Activated naive CD4-positive, alpha-beta T cell treated with anti-CD3 and anti-CD28 coated beads, Interleukin-2, amount 50 U/mL, for 72 hours (primary cell): ENCODE measurements at places on chromosomes 3 and 15.

GRCh38 chr15:29435811-29436210 is 166.2 kb upstream of the NSMCE3 start:
- DNase-seq = no peak

DNA sequence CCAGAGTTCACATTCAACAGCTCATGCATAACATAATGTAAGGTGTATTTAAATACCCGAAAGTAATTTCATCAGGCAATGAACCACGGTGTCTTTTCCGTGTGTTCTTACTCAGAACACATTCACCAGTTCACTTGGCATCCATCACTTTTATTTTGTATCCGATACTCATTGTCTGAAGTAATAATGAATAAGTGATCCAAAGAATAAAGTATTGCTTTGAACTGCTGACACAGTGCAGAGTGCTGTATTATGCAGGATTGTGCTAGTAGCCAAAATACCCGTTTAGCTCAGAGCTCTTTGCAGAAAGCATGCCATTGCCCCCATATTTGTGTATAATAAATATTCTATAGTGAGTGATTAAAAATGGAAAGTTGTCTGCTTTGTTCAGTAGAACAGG is 460.9 kb upstream of the KCNMB2 start:
- DNase-seq = no peak

- DNase-seq = no peak
Observed at GRCh38 chr15:94582368-94582767, 351.0 kb downstream of the MCTP2 start.

GRCh38 chr3:88460369-88460768 is 310.6 kb downstream of the C3orf38 start:
- DNase-seq = no peak

DNA sequence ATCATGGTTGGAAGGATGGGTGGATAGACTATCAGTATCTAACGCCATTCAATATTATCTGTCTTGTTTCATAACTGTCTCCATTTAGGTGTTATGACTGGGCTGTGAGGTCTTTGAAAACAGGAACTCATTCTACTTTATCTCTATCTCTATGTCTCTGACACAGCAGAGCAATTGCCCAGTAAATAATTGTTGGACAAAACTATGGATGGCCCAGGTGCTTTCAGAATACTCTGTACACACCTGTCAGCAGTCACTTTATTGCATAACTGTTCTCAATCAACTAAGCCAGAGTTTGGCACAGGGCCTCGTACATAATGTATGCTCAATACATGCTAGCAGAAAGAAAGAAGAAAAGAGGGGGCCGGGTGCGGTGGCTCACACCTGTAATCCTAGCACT is 210.3 kb downstream of the OPA1 start:
- DNase-seq = no peak

DNA sequence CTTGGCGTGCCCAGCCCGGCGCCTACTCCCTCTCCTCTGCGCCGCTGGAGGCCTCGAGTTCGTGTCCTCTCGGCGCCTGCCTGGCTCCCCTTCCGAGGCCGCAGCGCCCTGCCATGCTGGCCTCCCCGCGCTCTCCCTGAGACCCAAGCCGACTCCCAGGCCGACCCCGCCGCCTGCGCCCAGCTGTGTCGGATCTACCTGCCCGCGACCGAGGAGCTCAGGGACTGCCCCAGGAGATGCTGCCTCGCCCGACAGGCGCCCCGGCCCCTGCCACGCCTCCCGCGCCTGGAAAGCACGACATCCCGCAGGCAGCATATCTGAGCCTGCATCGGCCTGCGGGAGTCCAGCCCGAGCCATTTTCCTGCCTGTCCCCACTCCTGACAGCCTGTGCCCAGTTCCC is 16.1 kb downstream of the PAQR9 start:
- DNase-seq = no peak

- DNase-seq = no peak
Observed at GRCh38 chr3:118968111-118968510, 66.5 kb downstream of the IGSF11 start.

DNA sequence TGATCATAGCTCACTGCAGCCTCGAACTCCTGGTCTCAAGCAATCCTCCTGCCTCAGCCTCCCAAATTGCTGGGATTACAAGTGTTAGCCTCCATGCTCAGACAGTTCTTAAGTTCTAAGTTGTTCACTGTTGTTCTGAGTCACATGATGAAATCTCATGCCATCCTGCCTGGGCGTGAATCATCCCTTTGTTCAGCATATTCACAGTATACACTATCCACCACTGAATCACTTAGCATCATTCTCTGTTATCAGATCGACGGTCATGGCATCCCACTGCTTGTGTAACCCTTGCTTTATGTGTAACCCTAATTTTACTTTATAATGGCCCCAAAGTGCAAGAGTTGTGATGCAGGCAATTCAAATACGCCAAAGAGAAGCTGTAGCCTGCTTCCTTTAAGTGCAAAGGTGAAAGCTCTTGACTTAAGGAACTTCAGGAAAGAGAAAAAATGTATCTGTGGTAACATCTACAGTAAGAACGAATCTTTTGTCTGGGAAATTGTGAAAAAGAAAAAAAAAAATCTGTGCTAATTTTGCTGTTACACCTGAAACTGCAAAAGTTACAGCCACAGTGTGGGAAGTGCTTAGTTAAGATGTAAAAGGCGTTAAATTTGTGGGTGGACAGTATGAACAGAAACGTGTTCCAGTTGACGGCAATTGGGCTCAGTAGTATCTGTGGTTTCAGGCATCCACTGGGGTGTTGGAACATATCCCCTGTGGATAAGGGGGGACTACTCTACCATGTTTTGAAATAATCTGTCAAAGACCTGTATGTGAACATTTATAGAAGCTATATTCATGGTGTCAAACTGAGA is 80.6 kb downstream of the PCOLCE2 start:
- no peak for DNase-seq

GRCh38 chr15:24054547-24055245 is 367.6 kb upstream of the NDN start:
- no peak for DNase-seq

- DNase-seq = no peak
Observed at GRCh38 chr3:187223799-187224198, 26.5 kb downstream of the RTP1 start.

DNA sequence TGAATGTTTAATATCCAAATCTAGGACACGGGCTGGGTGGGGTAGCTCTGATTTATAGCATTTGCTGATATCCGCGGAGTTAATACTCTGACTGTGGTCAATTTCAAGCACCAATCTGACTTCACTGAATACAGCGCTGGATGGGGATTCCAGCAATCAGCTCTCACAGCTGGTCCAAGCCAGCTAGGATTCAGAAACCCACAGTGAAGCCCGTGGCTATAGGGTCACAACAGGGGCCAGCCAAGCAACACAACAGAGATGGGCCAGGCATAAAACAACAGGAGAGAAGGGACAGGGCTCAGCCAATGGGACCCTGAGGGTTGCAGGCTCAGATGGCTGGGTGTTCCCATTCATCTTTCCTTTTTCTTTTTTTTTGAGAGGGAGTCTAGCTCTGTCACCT is 5.4 kb upstream of the LMAN1L start:
- no peak for DNase-seq

- DNase-seq = no peak
Observed at GRCh38 chr3:40739971-40740370, 215.2 kb downstream of the ZNF621 start.
